ENCODE measurements at places on chromosomes 12 and 14.

DNA sequence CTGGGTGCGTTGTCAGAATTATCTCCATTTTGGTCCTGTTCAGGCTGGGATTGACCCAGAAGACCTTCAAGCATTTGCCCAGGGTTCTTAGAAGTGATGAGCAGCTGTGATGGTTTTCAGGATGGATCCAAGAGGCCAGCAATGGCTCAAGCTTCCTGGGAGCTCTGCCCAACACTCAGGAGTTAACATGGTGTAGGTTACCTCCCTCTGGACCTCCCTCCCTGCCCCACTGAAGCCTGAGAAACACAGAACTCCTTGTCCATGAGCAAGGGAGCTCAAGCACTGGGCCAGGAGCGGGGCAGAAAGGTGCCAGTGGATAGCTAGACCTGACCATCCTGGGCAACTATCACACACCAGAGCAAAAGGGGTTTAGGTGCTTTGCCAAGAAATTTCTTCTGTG, 148.4 kb upstream of the FKBP4 start:
- DNase-seq, result no peak

- DNase-seq, result no peak
Observed at GRCh38 chr12:47236109-47236714, 156.5 kb upstream of the AMIGO2 start.

GRCh38 chr12:106125351-106126095, 13.2 kb downstream of the NUAK1 start:
- no peak for DNase-seq

GRCh38 chr14:90554341-90554740, 157.5 kb downstream of the CALM1 start:
- DNase-seq, result no peak

DNA sequence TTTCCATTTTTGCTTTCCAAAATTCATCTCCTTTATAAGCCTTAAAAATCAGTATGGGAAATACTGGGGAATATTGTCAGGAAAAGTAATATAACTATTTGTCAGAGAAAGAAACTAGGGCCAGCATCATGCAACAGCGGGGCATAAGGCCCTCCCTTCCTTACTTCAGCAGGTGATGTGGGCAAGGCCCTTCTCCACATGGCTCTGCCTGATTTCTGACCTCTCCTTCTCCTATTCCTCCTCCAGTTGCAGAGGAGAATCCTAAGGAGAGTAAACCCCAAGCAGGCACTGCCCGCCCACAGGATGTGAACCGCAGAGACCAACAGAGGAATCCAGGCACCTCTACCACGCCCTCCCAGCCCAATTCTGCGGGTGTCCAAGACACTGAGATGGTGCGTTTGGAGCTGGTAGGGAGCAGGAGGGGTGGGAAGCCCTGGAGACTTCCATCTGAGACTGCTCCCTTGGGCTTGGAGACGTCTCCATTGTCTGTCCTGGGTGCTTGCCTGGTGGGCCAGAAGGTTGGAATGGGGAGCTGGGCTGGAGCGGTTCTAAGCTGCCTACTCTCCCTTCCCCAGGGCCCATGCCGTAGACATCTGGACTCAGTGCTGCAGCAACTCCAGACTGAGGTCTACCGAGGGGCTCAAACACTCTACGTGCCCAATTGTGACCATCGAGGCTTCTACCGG, 2.7 kb upstream of the SOAT2 start:
- no peak for DNase-seq

DNA sequence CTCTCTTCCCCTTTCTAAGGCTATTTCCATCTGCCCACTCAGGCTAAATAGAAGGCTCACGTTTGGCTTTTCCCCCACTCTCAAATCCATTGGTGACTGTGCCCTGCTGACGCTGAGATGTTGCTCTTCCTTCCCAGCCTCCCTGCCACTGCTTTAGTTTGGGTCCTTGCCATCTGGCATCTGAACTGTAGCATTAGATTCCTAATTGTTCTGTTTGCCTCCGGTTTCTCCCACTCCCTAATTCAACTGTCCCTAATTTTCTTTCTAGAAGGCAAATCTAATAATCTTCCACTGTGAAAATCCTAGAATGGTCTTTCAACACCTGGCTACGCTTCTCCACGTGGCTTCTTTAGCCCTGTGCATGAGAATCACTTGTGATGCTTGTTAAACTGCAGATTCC, 37.6 kb upstream of the SMOC1 start:
- DNase-seq, result no peak

DNA sequence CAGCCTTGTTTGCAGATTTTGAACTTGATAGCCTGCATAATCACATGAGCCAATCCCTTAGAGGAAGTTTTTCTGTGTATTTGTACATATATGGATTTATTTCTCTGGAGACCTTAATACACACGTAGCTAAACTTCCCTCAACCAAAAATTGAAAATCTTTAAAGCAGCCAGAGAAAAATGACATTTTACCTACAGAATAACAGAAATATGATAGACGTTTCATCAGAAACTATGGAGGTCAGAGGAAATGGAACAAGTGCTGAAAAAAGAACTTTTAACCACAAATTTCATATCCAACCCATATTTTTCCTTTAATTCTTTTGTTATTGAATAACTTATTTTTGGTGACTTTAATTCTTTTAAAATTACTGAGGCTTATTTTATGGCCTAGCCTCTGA, 177.7 kb downstream of the CCDC91 start:
- DNase-seq, result no peak

All from right forelimb (tissue), 1 donor.